Stimulated activated CD8-positive, alpha-beta memory T cell treated with anti-CD3 and anti-CD28 coated beads, Interleukin-4, amount 100 ng/mL, for 4 hours (primary cell): ENCODE measurements at places on chromosomes 7 and 10.

DNA sequence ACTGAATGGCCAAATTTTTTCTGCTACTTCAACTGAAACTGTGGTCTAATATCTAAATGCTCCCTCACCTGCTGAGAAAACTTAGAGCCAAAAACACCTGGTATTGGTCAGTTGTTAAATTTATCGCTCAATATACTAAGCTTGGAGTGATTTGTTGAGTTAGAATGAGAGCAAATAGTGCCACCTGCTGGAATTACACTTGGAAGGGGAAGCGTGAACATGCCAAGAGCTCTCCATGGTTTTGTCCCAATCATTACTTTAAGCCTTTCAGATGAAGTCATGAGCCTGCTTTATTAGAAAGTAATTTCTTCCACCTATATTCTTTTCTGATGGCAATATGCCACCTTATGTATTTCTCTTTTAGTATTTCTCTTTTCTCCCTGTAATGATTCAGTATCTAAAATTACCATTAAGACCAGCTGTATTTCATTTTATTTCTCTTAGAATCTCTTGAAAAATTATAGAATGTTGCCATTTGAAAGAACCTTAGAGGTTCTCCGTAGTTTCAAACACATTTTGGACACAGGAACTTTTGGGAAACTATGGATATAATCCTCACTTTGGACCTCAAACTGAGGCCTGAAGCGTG is 447.8 kb upstream of the C7orf33 start:
- DNase-seq, result no peak

DNA sequence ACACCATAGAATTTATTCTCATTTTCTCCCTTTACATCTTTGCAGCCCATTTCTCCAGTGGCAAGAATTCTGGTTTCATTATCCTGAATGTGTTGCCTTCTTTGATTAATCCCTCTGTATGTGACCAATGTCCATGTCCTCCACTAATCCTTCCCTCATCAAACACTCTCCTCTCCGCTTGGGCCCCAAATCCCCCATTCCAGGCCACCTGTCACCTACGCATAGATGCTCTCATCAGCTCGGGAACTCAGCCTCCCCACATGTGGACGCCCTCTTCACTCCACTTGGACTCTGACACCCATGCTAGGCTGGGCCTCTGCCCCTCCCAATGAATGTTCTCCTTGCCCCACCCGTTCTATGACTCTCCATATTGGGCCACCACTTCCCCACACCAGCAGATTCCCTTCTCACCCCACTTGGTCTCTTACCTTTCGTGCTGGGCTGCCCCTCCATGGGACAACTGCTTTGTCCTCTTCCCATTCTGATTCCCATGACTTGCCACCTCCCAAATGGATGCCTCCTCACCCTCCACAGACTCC is 18.7 kb upstream of the RBM20 start:
- no peak for DNase-seq

- no peak for DNase-seq
These were observed 32.6 kb downstream of the STRIP2 start for GRCh38 chr7:129466796-129467195.

DNA sequence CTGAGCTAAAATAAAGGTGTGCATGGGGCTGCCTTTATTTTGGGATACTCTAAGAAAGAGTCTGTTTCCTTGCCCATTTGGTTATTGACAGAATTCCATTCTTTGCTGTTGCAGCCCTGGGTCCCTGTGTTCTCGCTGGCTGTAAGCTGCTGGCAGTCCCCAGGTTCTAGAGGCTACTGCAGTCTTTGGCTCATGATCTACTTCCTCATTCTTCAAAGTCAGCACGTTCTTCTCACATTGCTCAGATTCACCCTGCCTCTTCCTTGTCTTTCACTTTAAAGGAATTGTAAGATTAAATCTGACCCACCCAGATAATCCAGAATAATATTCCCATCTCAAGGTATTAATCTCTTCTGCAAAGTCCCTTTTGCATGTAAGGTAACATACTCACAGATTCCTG is 620.3 kb downstream of the CCSER2 start:
- no peak for DNase-seq

- DNase-seq, result no peak
These were observed 43.0 kb downstream of the PLCE1 start for GRCh38 chr10:94036766-94037033.

- no peak for DNase-seq
These were observed 7.0 kb downstream of the WDR91 start for GRCh38 chr7:135204341-135204749.

- DNase-seq, result no peak
These were observed 64.9 kb upstream of the FAM204A start for GRCh38 chr10:118407026-118407425.

DNA sequence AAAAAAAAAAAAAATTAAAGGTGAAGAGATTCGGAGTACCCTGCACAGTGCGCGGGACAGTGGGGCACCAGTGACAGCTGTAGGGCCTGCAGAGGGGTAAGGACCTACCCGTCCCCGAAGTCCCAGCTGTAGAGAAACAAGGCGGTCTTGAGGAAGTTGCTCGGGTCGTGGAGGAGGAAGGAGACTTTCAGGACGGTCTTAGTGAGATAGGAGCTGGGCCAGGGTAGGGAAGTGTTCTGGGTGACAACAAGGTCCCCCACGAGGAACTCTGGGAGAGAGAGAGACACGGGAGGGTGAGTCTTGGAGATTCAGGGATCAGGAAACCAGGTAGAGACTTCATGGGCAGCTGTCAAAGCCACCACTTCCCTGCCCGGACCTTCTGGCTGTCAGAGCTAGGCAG is 9.7 kb downstream of the TMEM130 start:
- no peak for DNase-seq

DNA sequence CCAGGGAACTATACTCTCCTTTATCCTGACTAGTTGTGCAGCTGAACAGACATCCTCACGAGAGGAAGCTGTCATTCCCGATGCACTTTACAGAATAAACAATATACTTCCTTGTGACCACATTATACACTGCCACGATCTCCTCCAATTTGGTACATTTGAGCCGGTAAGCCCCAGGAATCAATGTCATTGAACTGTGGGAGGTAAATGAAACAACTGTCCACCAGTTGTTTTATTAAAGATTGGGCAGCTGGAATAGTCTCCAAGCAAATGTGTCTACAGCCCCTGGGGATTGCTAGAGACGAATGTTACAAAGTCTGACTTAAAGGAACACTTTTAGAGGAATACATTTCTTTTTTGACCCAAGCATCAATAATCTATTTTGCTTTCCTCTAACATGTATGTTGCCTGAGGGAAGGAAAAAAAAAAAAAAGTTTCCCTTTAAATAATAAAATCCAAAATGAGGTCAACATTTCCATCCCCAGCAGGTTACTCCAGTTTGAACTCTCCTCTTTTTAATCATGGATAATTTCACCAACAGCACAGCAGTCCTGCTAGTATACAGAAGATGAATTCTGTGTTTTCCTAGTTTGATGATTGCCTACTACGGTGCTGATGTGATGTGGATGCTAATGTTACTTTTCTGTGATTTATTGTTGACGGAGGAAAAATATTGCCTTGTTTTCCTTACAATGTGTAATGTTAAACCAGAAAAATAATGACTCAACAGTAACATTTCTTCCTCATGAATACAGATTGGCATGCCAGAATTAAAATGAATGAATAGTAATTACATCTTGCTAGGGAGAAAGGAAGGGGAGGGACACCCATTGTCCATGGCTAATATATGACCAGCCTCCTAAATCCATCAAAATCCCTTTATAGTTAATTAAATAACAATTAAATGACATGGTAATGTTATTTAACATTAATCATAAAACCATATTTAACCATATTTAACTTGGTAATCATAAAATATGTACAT is 360.9 kb downstream of the NEBL start:
- no peak for DNase-seq

- DNase-seq, result no peak
These were observed 10.7 kb downstream of the PSAP start for GRCh38 chr10:71840177-71840957.

- DNase-seq, result no peak
These were observed 14.3 kb downstream of the EIF4EBP2 start for GRCh38 chr10:70418229-70418628.
